Mesenchymal stem cell (in vitro differentiated cells and primary cell): ENCODE measurements at places on chromosomes 12 and 14.

DNA sequence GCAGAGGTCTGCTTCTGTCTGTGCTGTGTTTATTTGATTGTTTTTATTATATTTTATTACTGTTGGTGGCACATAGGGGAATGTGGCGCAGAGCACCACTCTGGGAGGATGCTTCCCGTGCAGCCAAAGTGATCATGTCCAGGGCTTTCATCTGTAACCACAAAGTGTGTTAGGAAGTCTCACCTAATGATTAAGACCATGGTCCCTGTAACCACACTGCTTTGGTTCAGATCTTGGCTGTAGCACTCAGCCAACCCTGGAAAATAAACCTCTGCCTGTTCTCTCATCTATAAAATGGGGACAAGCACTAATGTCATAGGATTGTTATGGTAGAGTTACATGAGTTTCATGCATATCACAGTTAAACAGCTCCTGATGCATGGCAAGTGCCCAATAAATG lies 1.9 kb downstream of the RESF1 start:
- peak overlapping the region; percentile 89 for H3K4me3 ChIP-seq
- peaks cover 7% of the 10 kb centered on the region for H3K4me1 ChIP-seq
- H3K27me3 ChIP-seq, result no peaks in the 10 kb centered on the region
- no peak for DNase-seq
- H3K27ac ChIP-seq, result no peak overlapping the region

DNA sequence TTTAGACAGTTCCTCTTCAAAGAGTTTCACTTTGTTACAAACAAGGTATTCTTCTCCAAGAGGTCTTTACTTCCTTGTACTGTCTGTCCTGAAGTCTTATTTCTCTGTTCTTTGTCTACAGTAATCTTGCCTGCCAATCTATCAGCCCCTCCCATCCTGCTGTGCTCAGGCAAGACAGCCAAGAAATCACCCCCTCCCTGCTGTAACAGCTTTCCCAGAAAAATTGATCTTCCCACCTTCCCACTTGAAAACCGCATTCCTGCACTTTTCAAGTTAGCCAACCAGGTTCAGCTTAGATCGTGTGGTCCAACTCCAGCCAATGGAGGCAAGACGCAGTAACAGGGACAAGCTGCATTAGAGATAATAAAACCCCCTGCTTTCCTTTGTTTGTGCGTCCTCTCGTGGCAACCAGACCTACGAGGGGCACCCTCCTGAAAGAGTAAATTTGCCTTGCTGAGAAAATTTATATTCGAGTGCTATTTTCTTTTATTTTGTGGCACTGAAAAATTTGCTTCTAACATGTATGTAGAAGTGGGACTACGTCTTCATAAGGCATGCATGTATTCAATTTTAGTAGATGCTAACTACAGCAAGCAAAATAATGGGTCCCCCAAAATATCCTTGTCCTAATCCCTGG lies 46.5 kb upstream of the ESR2 start:
- no peaks in the 10 kb centered on the region for H3K36me3 ChIP-seq
- no peak overlapping the region for H3K27ac ChIP-seq
- H3K27me3 ChIP-seq, result no peaks in the 10 kb centered on the region
- no peak for DNase-seq
- no peaks in the 10 kb centered on the region for H3K4me1 ChIP-seq

DNA sequence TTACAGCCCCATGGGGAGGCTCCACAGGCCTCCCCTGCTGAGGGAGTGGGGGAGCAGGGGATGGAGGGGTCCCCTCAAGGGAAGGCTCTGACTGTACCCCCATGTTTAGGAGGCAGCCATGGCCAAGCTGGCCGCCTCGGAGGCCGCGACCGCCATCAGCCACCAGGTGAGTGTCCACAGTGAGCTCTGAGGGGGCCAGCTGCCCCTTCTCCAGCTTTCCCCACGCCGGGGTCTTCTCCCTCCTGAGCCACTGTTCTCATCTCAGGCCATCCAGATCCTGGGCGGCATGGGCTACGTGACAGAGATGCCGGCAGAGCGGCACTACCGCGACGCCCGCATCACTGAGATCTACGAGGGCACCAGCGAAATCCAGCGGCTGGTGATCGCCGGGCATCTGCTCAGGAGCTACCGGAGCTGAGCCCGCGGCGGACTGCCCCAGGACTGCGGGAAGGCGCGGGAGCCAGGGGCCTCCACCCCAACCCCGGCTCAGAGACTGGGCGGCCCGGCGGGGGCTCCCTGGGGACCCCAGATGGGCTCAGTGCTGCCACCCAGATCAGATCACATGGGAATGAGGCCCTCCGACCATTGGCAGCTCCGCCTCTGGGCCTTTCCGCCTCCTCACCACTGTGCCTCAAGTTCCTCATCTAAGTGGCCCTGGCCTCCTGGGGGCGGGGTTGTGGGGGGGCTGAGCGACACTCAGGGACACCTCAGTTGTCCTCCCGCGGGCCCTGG lies 13.6 kb downstream of the ACADS start:
- no peaks in the 10 kb centered on the region for H3K36me3 ChIP-seq
- no peak for DNase-seq
- no peak overlapping the region for H3K27ac ChIP-seq

DNA sequence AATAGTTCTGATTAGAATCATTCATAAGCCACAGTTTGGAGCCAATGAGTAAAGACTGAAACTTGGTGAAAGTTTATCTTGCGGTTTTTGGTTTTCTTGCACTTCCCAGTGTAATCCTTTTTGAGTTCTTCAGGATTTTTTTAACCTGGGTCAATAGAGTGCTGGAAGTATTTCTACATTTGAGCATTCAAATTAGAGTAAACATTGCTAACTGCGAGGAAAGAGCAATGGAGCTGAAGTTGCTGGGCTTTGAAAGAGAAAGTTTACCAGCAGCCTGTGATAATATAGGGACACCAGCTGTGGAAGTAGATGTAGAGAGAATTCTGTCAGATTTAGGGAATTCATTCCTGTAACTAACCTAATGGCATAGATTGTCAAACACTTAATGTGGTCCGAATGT lies 30.3 kb downstream of the ANO6 start:
- no peaks in the 10 kb centered on the region for H3K36me3 ChIP-seq
- DNase-seq, result peak; percentile 51
- no peak overlapping the region for H3K4me3 ChIP-seq
- peaks cover 5% of the 10 kb centered on the region for H3K4me1 ChIP-seq

DNA sequence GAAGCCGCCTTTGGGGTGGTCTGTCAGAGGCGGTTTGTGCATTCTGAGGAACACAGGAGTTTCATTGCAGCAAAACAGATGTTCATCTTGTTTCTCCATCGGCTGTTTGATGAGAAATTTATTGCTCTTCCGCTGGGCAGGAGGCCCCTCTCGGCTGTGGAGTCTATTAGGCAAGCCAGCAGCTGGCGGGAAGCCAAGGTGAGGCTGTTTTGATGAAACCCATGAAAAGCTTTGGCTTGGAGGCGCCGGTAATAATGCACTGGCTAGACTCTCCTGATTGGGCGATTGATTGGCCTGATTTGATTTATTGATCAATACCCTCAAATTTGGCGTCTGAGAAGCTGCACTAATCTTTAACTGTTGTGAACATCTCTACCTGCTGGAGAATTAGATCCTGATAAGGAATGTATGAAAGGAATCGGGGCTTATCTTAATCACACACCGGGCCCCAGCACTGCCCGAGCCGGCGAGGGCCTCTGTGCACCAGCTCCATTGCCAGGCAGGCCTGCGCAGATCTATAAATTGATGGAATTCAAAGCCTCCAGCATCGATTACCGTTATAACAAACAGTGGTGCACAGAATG lies 187.7 kb downstream of the PHETA1 start:
- peaks cover 10% of the 10 kb centered on the region for H3K27me3 ChIP-seq
- DNase-seq, result no peak
- H3K36me3 ChIP-seq, result no peaks in the 10 kb centered on the region

DNA sequence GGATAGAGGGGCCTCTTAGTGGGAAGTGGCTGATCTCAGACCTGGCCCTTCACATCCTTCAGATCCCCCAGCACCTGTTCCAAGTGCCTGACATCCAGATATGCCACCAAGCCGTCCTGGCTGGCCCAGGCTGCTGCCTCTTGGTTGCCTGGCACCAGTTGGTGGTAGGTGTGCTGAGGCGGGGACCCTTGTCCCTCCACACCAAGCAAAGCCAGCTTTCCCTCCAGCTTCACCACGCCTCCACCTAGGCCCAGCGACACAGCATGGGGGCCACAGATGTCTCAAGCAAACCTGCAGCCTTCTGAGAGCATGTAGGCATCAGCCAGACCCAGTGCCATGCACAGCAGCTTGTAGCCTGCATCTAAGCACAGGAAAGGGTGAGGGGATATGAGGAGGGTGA lies 3.5 kb upstream of the CD63 start:
- no peak overlapping the region for H3K27ac ChIP-seq
- no peaks in the 10 kb centered on the region for H3K27me3 ChIP-seq
- no peak overlapping the region for H3K4me3 ChIP-seq
- H3K4me1 ChIP-seq, result peaks cover 10% of the 10 kb centered on the region

- H3K27me3 ChIP-seq, result no peaks in the 10 kb centered on the region
- no peak overlapping the region for H3K4me3 ChIP-seq
- H3K4me1 ChIP-seq, result no peaks in the 10 kb centered on the region
- H3K27ac ChIP-seq, result no peak overlapping the region
- no peak for DNase-seq
Measured at GRCh38 chr12:69275471-69275891, 36.1 kb downstream of the CPSF6 start.

- H3K36me3 ChIP-seq, result no peaks in the 10 kb centered on the region
- no peak for DNase-seq
- no peaks in the 10 kb centered on the region for H3K4me1 ChIP-seq
- H3K4me3 ChIP-seq, result no peak overlapping the region
- peaks cover 15% of the 10 kb centered on the region for H3K27me3 ChIP-seq
Measured at GRCh38 chr14:99033951-99034350, 238.0 kb downstream of the BCL11B start.

GRCh38 chr14:81797315-81797714 lies 263.7 kb upstream of the SEL1L start:
- no peak overlapping the region for H3K27ac ChIP-seq
- no peak for DNase-seq
- no peaks in the 10 kb centered on the region for H3K27me3 ChIP-seq
- no peaks in the 10 kb centered on the region for H3K4me1 ChIP-seq

GRCh38 chr12:7058850-7059395 lies 1.6 kb upstream of the C1S start:
- peaks cover 5% of the 10 kb centered on the region for H3K4me1 ChIP-seq
- no peak overlapping the region for H3K27ac ChIP-seq
- peaks cover 28% of the 10 kb centered on the region for H3K27me3 ChIP-seq
- H3K4me3 ChIP-seq, result no peak overlapping the region
- DNase-seq, result no peak

- H3K4me3 ChIP-seq, result no peak overlapping the region
- H3K27ac ChIP-seq, result peak overlapping the region; percentile 99
- no peaks in the 10 kb centered on the region for H3K36me3 ChIP-seq
- H3K27me3 ChIP-seq, result no peaks in the 10 kb centered on the region
- H3K4me1 ChIP-seq, result peaks cover 4% of the 10 kb centered on the region
Measured at GRCh38 chr12:58424735-58425392, 483.5 kb downstream of the ATP23 start.

GRCh38 chr12:12999271-12999958 lies 650 bp downstream of the HEBP1 start:
- DNase-seq, result no peak
- peak overlapping the region; percentile 98 for H3K4me3 ChIP-seq

GRCh38 chr12:64682572-64683277 lies 72.4 kb downstream of the RASSF3 start:
- no peak overlapping the region for H3K4me3 ChIP-seq
- H3K36me3 ChIP-seq, result peaks cover 7% of the 10 kb centered on the region
- no peak overlapping the region for H3K27ac ChIP-seq
- no peaks in the 10 kb centered on the region for H3K27me3 ChIP-seq

DNA sequence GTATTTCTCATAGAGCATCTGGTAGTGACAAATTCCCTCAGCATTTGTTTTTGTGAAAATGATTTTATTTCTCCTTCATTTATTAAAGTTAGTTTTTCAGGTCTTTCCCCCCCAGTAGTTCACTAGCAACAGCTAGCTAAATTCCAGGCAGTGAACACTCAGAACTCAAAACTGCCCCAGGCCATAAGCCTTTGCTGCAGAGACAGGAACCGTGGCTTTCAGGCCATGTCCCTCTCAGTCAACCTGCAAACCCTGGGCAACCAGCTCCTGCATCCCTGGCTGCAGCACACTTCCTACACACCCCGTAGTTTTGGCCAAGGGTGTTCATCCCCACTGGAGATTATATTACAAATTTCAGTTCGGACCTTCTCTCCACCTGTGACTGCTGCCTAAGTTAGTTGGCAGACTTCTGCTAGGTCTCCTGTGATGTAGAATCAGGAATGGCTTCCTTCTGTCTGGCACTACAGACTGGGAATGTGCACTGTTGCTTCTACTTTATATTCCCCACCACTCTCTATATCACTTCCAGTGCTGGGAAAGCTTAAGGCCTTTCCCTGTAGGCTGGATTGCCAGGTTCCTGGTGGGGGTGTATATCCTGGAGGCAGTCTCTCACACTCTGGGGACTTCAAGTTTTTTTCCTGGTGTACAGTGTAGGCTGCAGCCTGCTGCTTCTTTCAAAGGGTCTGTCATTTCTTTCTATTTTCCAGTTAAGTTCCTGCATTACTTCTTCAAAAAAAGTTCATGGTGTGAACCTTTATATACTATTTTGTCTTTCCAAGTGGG lies 924.4 kb upstream of the LRFN5 start:
- H3K27me3 ChIP-seq, result no peaks in the 10 kb centered on the region
- DNase-seq, result no peak
- H3K36me3 ChIP-seq, result no peaks in the 10 kb centered on the region
- no peaks in the 10 kb centered on the region for H3K4me1 ChIP-seq
- no peak overlapping the region for H3K27ac ChIP-seq
- no peak overlapping the region for H3K4me3 ChIP-seq

DNA sequence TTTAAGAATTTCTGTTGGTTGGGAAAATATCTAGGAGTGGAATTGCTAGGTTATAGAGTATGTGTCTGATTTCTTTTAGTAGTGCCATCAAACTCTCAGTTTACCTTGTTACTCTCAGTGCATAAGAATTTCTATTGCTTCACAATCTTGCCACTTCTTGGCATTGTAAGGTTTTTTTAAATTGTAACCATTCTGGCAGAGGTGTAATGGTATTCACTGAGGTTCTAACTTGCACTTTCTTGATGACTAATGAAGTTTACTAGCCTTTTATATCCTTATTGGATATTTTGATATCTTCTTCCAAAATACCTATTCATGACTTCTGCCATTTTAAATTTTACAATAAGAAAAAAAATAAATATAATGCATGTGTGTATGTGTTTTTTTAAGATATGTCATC lies 478.0 kb downstream of the NAV3 start:
- H3K27me3 ChIP-seq, result no peaks in the 10 kb centered on the region
- H3K4me1 ChIP-seq, result no peaks in the 10 kb centered on the region
- no peak overlapping the region for H3K4me3 ChIP-seq
- no peak for DNase-seq
- H3K27ac ChIP-seq, result no peak overlapping the region

DNA sequence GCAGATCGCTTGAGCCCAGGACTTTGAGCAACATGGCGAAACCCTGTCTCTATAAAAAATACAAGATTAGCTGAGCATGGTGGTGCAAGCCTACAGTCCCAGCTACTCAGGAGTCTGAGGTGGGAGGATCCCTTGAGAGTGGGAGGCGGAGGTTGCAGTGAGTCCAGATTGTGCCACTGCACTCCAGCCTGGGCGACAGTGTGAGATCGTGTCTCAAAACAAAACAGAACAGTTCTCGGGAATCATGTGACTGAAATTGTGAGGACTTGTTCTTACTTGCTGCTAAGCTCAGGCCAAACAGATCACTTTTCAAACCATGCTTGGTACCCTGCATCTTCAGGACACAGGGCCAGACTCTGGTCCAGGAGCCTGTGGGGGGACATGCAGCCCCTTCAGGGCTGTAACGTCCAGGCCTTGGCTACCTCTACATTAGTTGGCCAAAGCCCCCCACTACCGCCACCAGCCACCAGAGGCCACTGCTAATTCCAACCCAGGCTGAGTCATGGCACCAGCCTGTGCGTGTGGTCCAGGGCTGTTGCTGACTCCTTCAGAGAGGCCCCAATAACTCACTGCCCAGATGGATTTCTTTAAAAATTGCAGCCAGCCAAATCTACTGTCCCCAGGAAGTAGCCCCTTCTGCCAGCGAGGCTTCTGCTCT lies 33.4 kb upstream of the SYNDIG1L start:
- H3K4me3 ChIP-seq, result no peak overlapping the region
- H3K36me3 ChIP-seq, result no peaks in the 10 kb centered on the region
- no peak overlapping the region for H3K27ac ChIP-seq
- no peaks in the 10 kb centered on the region for H3K4me1 ChIP-seq
